ENCODE measurements at places on chromosomes 7 and 10.
A peak's percentile ranks its signal among the peaks of the same experiment; 100 is the strongest.

DNA sequence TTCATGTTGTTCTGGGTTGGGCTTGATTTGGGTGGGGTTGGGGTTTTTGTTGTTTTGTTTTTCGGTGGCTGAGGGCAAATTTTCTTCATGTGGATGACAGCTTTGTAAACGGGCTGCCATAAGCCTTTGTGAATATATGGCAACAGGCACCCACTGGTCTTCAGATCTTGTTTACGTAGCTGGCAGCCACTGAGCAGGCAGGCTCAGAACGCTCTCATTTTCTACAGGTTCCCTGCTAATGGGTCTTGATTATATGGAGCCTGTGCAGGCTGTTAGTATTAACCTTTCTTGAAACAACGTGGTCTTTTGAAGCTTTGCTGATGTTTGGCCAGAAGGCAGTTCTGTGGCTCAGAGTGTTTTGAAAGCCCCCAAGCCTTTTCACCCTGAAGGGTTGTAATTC, 199.7 kb downstream of the TNS3 start:
- no peak for DNase-seq

- DNase-seq: no peak
Measured at GRCh38 chr10:47370878-47371277, 13.2 kb downstream of the ZNF488 start.

- DNase-seq: peak; percentile 81
Measured at GRCh38 chr7:69438584-69439412, 159.5 kb upstream of the AUTS2 start.

DNA sequence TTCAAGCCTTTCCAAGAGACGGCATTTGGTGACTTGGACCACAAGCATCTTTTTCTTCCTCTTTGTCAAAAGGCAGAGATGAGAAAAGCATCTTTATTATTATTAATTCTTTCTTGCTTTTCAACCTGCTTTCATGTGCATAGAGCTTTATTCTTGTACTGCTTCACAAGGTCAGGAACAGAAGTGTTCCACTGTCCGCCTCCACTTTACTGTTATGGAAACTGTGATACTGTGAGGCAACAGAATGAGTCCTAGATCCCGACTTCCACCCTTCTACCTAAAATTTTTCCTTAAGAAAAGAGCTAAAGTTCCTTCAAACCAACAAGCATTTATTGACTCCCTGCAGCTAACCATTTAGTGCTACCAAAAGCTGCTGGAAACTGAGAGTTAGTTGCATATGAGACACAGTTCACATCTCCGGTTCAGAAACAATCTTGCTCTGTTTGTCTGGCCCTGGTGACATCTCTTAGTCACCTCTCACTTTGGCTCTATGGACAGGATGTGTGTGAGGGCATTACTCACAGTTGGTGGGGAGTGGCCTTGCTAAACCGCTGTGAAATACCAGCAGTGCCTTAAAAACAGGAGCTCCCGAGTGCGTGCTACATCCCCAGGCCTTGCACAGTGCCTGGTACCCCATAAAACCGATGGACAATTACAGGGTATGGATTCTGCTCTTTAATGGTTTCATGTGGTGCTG, 77.1 kb upstream of the TRIL start:
- no peak for DNase-seq

- DNase-seq: no peak
Measured at GRCh38 chr10:117167789-117168674, 29.3 kb upstream of the KCNK18 start.

DNA sequence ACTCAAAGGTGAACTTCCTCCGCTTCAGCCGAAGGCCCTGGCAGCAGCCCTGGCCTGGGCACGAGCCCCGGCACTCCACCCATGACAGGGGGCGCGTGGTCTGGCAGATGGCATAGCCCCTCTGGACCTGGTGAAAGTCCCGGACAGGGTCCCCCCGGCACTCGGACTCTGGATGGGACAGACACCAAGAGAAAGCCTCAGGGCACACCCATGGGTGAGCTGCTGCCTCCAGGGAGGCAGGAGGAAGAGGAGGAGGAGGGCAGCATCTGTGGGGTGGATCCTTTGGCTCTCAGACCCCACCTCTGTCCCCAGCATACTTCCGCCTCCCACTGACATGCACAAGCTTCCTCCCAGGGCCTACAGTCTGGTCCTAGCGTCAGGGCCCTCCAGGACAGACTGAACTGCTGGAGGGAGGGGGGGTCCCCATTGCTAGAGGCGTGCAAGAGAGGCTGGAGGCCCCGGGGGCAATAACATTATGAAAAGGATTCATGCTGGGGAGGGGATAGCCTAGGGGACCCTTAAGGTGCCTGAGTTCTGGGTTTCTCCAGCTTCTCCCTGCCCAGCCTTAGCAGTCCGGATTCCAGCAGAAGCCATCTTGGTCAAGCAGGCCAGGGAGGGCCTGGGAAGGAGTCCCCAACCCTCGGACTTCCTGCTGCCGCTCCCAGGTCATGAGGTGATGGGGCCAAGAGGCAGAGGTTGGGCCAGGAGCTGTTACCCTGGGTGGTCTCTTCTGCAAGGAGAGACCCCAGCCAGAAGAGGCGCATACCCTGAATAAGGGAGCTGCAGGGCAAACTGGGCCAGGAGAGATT, 169.3 kb downstream of the LCOR start:
- DNase-seq: no peak

GRCh38 chr7:53111031-53111430, 75.6 kb downstream of the POM121L12 start:
- DNase-seq: peak; percentile 28

GRCh38 chr10:126977216-126977615, 72.0 kb downstream of the DOCK1 start:
- no peak for DNase-seq

- DNase-seq: no peak
Measured at GRCh38 chr10:69403519-69403918, 13.2 kb downstream of the TACR2 start.

GRCh38 chr7:36943591-36944435, 219.5 kb upstream of the AOAH start:
- DNase-seq: no peak

DNA sequence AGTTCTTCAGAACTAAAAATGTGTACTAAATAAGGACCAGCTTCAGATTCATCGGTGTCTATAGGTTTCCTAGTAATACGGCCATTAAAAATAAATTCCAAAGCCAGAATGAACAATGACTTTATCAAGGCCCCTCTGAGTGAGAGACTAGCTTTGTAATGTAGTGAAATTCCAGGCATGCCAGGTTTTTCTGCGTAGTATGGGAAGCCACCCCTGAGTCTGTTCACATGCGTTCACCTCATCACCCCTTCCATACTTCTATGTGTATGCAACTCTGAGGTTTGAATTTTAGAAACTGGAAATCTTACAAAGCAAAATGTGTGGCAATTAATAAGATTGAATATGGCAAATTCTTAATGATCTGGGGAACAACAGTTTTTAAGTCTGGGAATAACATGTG, 24.5 kb downstream of the RNF32 start:
- no peak for DNase-seq

DNA sequence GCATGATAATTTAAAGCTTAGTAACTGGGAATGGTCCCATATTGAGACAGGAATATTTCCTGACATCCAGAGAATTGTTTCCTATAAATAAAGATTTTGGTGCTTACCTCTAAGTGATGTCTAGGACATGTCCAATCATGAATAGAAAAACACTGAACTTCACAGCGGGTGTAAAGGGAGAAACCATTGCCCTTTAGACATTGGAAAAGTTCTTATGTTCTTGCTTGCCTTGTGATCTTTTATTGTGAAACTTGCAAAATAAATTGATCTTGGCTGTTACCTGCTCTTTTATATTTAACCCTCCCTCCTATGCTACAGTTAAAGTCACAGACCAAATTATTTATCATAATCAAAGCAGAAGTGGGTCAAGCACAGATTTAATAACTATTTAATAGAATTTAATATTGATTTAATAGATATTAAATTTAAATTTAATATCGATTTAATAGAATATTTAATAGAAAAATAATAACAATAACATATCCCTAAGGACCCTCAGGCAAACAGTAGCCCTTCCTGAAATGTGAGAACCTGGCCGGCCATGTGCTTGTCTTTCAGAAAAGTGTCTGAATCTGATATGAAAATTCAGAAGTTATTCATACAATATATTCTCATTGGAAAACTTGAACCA, 47.0 kb upstream of the AKR1C1 start:
- no peak for DNase-seq

- DNase-seq: no peak
Measured at GRCh38 chr10:82882722-82883121, 1007.7 kb downstream of the NRG3 start.
